Left ventricle myocardium inferior (tissue), 1 donor: ENCODE measurements at places on chromosomes 16 and 17.

GRCh38 chr16:27285676-27286196, 17.2 kb upstream of the NSMCE1 start:
- no peak for DNase-seq

GRCh38 chr16:79081297-79082066, 519.1 kb downstream of the MAF start:
- DNase-seq, result no peak

- no peak for DNase-seq
Observed at GRCh38 chr16:75789237-75789636, 62.9 kb upstream of the CPHXL start.

GRCh38 chr17:72863526-72864211, 228.8 kb downstream of the SLC39A11 start:
- no peak for DNase-seq

GRCh38 chr16:19419698-19420075, 2.0 kb downstream of the TMC5 start:
- DNase-seq, result no peak

GRCh38 chr16:1678500-1679098, 520 bp downstream of the JPT2 start:
- no peak for DNase-seq
